Stimulated activated CD4-positive, alpha-beta T cell treated with anti-CD3 and anti-CD28 coated beads, Interleukin-12 subunit alpha, Interleukin-12 subunit beta, amount 100 ng/mL, for 24 hours (primary cell): ENCODE measurements at places on chromosomes 6 and 20.

DNA sequence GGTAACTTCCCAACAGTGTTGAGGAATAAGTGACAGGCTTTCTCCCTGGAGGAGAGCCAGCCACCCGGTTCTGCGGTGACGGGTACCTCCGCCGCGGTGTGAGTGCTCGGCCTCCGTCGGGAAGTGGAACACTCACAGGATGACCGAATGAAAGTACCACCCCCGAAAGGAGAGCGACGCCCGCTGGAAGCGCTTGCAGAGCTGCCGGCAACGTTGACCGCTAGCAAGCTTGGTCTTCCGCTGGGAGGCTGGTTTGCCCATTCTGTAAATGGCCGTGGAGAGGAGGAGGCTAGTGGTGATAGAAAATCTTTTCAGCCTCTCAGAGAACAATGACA lies 614 bp upstream of the TMEM242 start:
- peak; percentile 22 for DNase-seq

DNA sequence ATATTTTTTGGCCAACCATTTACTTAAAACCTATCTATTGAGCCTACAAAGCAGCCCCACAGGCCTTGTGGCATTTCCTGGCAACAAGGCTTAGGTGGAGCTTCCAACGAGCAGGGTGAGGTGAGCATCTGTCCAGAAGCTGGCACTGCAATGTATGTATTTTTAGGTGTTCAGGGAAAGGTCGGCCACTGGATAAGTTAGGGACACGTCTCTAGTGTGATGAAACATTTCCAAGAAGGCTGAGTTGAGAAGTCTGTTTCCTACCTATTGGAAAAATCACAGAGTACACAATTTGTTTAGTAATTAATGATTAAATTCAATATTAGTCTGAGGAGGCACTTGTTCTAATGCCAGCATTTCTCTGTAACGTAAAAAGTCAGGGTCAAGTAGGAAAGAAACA lies 17.8 kb upstream of the RCAN2 start:
- no peak for DNase-seq

DNA sequence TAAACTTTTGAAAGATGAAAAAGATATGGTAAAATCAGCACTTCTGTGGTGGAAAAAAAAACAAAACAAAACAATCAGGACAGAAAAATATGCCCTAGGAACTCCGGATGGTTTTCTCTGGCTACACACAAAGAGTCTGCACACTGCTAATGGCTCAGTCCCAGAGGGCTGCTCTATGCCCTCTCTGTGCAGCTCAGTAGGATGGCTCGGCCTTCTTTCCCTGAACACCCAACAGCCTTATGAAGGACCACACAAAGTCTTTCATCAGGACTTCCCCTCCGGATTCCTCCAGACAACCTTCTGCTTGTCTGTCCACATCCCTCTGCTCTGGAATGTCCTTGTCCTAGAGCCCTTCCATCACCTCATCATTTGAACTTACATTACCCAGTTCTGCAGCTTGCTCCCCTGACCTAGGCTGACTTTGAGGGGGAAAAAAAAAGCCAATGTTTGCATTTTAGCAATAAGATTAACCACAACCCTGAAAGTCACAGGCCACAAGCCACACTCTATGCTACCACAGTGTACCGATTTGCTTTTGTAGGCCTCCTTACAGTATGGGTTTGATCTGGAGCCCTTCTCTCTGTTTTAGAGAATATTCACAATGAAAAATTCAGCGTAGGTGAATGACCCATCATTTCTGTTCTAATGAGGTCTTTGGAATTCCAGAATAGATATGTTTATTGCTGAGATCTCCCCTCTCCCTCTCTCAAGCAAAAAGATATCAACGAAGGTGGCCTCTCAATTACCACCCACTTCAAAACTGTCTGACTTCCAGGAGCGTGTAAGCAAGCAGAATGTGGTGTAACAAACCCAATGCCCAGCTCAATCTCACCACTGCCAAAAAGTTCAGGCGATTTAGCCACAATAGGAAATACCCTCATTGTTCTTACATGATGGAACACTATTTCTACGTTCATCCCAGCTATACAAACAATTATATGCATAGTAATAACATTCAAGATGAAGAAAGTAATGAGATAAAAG lies 164.0 kb downstream of the GMDS start:
- DNase-seq = no peak

- DNase-seq = no peak
Measured at GRCh38 chr6:88519301-88520016, 353.3 kb upstream of the CNR1 start.

DNA sequence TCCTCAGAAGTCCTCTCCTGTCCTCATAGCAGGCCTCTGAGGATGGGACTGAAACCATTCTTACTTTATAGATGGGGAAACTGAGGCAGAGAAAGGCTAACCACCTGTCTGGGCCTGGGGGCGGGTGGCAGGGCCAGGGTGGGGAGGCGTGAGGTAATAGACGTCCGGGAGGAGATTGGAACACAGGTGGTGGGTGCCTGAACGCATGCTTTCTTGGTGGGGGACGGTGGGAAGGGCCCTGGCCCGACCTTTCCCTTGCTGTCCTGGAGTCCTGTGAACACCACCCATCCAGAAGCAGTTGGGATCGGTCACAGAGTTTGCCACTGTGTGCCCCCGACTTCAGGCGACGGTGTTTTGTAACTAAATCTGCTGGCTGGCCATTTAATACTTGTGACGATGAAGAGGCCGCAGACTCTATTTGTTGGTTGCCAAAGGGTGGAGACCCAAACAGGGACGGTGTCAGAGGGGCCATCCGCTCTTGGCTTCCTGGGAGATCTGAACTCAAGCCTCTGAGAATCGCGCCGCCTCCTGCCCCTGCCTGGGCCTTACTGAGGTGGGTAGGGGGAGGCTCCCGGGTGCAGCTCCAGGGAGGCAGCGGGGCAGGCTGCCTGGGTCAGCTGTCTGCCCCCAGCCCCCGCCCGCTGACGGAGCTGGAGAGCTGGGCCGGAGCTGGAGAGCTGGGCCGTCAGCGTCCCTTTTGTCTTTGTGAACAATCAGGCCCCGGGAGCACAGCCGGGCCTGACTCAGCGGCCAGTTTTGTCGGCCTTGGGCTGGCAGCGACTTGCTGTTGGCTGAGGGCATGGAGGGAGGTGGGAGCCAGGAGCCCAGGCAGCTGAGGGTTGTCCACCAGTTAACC lies 4.1 kb downstream of the RBM38 start:
- DNase-seq = no peak

DNA sequence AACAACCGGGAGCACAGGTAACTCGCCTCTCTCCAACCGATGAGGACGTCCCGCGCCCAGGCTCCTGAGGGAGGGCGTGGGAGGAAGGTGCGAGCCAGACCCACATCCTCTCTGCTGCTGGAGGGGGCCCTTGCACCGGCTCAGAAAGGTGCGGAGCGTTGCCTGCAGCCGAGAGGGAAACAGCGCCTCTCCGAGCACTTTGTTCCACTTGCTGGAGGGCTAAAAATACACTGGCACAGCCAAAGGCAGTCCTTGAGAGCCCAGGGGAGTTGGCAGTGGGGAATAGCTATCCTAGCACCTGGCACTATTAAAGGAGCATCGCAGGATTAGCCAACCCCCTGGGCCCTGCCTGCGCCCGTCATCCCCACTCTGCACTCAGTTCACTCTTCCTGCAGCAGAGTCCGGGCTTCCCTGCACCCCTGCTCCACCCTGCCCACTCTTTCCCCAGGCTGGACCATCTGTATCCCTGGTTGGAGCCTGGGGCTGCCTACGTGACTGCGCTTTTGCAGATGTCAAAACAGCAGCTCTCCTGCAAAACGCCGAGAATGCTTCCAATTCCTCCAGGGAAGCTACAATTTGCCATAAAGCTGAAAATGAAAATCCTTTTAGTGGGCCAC lies 108.9 kb downstream of the SNX5 start:
- DNase-seq = no peak

GRCh38 chr6:5490501-5491069 lies 229.3 kb downstream of the FARS2 start:
- DNase-seq = no peak

DNA sequence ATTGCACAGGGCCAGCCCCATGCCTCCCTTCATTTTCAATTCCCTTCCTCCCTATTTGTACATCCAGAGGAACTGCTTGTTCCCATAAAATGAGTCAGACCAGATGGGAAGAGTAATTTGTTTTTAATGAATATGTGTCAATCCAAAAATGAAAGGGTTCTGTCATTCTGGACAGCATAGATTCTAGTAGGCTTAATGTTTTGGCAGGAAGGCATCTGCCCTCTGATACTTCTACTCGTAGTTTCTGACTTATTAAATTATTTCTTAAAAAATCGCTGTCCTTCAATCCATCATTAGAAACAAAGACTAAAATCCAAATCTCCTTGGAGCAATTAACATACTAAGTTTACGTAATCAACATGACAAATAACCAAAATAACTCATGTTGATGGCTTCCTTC lies 665.5 kb downstream of the TENT5A start:
- DNase-seq = no peak

DNA sequence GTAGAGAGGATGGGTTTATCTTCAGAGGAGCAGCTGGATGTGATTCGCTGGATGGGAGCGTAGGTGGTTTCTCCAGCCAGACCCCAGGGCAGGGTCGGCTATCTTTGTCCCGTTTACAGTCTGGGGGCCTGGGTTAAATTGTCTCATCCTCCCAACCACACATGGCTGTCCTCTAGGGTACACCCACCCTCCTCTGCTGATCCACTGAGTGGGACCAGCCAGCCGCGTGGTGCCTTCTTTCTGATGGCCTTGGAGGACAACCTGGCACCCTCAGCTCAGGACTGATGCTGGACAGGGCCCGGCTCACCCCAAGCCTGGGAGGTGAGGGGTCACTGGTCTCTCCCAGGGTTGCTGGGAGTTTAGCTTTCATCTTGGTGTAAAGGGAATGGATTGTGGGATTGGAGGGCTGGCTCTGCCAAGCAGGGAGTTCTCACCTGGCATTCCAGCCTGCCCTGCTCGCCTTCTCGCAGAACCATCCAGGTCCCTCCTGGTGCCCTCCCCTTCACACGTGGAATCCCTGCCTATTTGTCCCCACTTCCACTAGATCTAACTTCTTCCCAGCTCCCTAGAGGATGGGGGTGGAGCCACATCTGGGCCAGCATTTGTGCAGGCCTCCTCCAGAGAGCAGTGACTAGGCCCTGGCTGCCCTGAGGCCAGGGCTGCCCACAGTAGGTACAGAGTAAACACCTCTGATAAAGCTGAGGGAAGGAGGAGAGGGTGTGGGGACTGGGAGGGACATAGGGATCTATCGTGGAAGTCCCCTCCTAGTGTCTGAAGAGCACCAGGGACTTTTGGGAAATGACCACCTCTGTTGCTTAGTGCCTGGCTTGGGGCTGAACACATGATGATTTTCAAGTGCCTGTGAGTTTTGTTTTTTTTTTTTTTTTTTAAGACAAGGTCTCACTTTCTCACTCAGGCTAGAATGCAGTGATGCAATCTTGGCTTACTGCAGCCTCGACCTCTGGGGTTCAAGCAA lies 1.6 kb downstream of the ITPR3 start:
- DNase-seq = no peak

DNA sequence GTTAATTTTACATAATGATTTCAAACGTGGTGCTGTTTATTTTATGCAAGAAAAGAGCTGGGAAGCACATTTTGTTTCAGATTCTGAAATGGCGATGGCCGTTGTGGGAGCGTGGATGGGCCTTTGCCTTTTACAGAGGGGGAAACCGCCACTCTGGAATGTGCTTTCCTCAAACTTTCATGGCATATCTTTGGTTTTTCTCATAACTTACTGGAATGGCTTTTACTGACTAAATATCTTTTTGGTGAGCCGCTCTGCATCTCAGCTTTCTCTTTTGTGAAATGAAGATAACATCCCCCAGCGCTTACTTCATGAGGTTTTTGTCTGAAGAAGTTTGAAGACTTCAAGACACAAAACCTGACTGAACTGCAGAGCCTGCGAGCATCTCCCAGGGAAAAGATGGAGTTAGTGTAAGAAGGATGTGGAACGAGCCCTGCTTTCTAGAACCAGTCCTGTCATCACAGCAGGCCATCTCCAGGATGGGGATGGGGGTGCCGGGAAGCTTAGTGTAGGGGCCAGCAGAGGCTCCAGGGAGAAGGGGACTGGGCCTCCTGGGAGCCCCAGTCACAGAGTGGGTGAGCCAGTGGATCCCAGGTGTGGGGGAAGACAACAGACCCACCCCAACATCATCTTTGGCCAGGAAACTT lies 61.8 kb upstream of the TIAM2 start:
- no peak for DNase-seq

- DNase-seq = no peak
Measured at GRCh38 chr6:98308564-98308963, 525.8 kb upstream of the POU3F2 start.

DNA sequence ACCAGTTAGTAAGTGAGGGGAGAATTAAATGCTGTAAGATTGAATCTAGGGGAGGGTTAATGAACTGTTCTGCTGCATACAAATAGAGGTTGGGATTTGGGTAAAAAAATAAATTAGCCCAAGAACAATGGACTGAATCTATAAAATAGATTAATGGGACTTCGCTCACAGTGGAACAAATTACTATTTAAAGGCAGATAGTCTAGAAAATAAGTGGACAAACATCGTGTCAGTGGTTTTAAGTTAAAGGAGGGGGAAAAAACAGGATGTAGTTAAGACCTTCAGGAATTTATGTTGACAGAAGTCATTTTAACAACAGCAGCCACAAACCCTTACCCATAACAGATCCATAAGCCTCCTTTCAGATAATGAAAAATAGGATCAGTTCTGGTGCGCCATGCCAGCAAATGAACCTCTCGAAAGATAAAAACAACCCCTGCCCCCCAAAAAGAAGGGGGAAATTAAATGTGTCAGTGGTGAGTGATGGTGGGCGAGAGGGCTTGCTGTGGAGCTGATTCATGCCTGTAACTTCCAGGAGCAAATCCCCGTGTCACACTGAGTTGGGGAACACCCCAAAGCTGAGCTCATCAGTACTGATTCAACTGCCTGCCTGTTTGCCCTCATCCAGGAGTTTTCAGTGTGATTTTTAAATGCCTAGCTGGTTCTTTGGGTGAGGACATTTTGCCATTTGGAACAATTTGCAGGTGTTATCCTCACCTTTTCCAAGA lies 86.8 kb downstream of the PPP1R14C start:
- DNase-seq = no peak

GRCh38 chr20:4702562-4703280 lies 19.0 kb upstream of the PRND start:
- no peak for DNase-seq

GRCh38 chr6:117555262-117555849 lies 47.0 kb downstream of the GOPC start:
- DNase-seq = no peak

DNA sequence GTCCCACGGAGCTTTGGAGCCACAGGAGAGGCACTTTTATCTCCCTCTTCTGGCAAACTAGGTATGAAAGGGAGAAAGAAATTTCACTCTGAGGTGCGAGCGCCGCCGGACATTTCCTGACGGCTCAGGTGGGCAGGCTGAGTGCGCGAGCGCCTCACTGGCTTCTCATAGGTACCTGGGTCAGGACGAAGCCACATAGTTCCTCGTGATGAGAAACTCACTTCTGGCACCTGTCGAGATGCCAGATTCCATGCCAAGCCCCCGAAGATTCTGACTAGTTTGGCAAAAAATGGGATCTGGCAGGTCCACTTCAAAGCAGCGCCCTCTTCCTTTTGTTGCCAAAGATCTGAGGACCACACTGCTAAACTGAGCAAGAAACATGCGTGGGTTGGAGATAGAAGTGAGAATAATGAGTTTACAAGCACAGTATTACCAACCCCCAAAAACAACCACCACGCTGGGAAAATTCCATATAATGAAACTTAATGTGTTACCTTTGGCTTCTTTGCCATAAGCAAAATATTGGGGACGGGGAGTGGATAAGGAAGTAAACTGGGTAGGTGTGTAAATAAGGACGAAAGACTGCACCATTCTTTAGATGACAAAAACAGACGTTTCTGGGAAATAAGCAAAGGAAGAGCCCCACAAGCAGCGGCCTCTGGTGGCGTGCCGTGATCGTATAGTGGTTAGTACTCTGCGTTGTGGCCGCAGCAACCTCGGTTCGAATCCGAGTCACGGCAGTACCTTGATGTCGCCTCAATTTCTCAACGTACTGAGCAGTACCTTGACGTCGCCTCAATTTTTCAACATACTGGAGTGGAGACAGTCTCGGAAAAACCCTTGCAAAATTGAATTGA lies 89.8 kb upstream of the PRSS16 start:
- DNase-seq = peak; percentile 78
